ENCODE measurements at places on chromosomes 4 and X. TPM values are rescaled to one million over a fixed set of nuclear protein-coding genes. Genes with fewer than 3 reads are reported as not detected.

DNA sequence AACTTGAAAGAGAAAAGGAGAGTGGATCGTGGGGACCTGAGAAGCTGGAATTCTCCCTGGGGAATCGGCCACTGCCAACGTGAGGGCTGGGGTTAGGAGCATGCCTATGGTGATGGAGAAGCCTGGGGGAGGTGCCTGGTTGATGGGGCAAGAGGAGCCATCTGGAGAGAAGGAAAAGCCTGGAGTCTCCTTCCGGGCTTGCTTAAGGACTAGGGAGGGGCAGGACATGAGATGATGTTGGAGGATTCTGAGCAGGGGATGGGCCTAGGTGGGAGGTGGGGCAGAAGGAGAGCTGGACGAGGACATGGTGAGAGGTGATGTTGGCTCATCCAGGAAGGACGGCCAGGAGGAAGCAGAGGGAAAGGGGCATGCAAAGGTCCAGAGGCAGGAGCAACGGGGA is 35.0 kb upstream of the GYG2 start:
- peaks cover 4% of the 10 kb centered on the region for H3K36me3 ChIP-seq
- H3K27ac ChIP-seq: no peak overlapping the region
- H3K27me3 ChIP-seq: peaks cover 5% of the 10 kb centered on the region
- H3K4me1 ChIP-seq: no peaks in the 10 kb centered on the region

DNA sequence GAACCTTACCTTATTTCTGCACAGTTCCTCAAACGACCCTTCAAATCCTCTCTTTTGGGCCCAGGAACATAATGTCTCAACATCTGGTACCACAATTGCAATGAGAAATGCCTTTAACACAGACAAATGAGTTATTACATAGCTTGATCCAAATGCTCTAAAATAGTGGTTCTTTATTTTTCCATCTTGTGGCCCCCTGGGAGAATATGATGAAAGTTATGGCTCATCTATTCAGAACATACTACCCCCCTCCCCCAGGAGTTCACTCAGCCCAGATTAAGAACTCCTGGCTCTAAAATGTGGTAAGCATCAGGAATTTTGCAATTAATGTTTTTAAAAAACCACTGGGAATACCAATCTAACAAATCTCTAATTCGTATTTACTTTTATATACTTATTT is 23.9 kb upstream of the CENPU start:
- H3K4me1 ChIP-seq: peaks cover 12% of the 10 kb centered on the region
- no peak for DNase-seq
- H3K27ac ChIP-seq: no peak overlapping the region
- peaks cover 34% of the 10 kb centered on the region for H3K36me3 ChIP-seq
- peaks cover 2% of the 10 kb centered on the region for H3K27me3 ChIP-seq

GRCh38 chr4:144721994-144722393 is 76.0 kb downstream of the HHIP start:
- H3K27ac ChIP-seq: no peak overlapping the region
- peaks cover 1% of the 10 kb centered on the region for H3K27me3 ChIP-seq
- H3K36me3 ChIP-seq: no peaks in the 10 kb centered on the region
- no peak for DNase-seq
- H3K4me1 ChIP-seq: no peaks in the 10 kb centered on the region

GRCh38 chr4:161936625-161937550 is 226.9 kb downstream of the FSTL5 start:
- H3K27me3 ChIP-seq: no peaks in the 10 kb centered on the region
- H3K27ac ChIP-seq: no peak overlapping the region
- H3K4me1 ChIP-seq: no peaks in the 10 kb centered on the region
- H3K4me3 ChIP-seq: no peak overlapping the region
- DNase-seq: no peak
- H3K36me3 ChIP-seq: no peaks in the 10 kb centered on the region

- no peaks in the 10 kb centered on the region for H3K4me1 ChIP-seq
- H3K4me3 ChIP-seq: no peak overlapping the region
- DNase-seq: no peak
- H3K36me3 ChIP-seq: no peaks in the 10 kb centered on the region
- no peak overlapping the region for H3K27ac ChIP-seq
Observed at GRCh38 chr4:30989508-30989907, 269.3 kb downstream of the PCDH7 start.

- H3K36me3 ChIP-seq: no peaks in the 10 kb centered on the region
- no peaks in the 10 kb centered on the region for H3K4me1 ChIP-seq
- no peak for DNase-seq
- no peaks in the 10 kb centered on the region for H3K27me3 ChIP-seq
- no peak overlapping the region for H3K27ac ChIP-seq
Observed at GRCh38 chr4:119962631-119963030, 104.0 kb downstream of the MAD2L1 start.

DNA sequence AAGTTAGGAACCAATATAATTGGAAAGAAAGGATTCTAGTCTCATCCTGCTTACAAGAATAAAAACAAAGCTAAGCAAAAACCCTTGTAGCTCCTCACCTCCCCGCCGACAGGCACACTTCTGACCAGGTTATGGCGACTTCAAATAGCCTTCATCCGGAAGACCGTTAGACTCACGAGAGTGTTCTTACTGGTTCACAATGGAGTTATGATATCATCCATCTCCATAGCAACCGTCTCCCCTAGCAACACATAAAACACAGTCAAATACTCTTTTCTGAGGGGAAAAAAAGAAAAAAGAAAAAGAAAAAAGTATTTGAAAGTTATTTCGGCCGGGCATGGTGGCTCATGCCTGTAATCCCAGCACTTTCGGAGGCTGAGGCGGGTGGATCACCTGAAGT is at the start of gene IL13RA2:
TSS of gene IL13RA2 (minus strand) at position 162 of the 400 bp plus-strand sequence. CDS start 347 bp downstream, outside the sequence.
- no peak within 1 kb of the TSS for H3K27ac ChIP-seq
- H3K4me3 ChIP-seq: no peak within 1 kb of the TSS
- H3K27me3 ChIP-seq: peaks cover 10% of the 10 kb centered on the region
- H3K36me3 ChIP-seq: no peaks in the 10 kb centered on the region

DNA sequence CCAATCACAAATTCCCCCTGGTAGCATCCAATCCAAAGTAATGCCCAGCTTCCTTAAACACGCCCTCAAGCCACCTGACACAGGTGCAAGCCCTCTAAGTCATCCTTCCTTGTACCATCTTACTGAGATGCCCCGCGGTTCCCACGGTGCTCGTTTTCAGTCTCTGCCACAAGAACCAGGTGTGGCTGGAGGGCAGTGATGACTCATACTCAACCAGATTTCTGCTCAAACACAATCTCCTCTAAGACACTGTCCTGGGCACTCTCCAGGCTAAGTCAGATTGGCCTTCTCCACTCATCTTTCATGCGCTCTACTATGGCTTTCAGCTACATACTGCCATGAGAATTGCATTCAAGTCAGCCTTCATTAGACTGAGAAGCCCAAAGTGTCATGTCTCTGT is 3.5 kb downstream of the SH3KBP1 start:
- H3K36me3 ChIP-seq: no peaks in the 10 kb centered on the region
- peaks cover 19% of the 10 kb centered on the region for H3K27me3 ChIP-seq
- peak overlapping the region; percentile 61 for H3K4me3 ChIP-seq
- DNase-seq: no peak
- peaks cover 67% of the 10 kb centered on the region for H3K4me1 ChIP-seq

DNA sequence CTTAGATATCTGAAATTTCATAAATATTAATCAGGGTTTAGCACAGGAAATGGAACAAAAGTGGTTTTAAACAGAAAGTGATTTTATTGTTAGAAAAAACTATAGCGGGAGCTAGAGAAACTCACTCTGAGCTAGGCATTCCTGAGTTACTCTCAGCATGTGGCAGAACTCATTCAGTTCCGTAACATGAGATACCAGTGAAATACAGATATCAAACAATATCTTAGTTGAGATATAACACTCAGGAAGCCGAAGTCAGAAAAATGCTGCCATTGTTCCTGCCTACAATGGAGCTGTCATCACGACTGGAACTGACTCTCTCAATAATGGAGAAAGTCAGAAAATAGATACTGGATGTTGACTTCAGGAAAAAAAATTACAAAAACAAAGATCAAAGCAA is 1428.7 kb downstream of the PCDH18 start:
- no peaks in the 10 kb centered on the region for H3K36me3 ChIP-seq
- no peaks in the 10 kb centered on the region for H3K27me3 ChIP-seq
- no peak overlapping the region for H3K4me3 ChIP-seq
- no peak overlapping the region for H3K27ac ChIP-seq
- no peaks in the 10 kb centered on the region for H3K4me1 ChIP-seq
- DNase-seq: no peak

DNA sequence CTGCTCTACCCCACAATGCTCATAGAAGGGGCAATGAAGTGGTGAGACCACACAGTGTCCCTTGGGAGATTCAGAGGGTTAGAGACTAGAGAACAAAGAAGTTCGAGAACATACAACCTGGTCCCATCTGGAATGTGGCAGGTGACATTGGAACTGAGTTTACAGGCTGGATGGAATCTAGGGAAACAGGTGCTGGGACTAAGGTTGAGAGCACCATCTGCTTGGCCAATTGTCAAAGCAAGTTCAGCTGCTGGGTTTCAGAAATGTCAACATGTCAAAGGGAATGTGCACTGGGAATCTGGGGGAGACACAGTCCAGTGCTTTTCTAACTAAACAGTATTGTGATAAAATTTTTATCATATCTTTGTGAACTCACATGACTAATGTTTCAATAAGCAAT is 15.9 kb upstream of the FAM13A start:
- DNase-seq: no peak
- H3K4me1 ChIP-seq: no peaks in the 10 kb centered on the region
- peaks cover 2% of the 10 kb centered on the region for H3K27me3 ChIP-seq
- H3K4me3 ChIP-seq: no peak overlapping the region
- H3K27ac ChIP-seq: no peak overlapping the region

GRCh38 chr4:159977907-159978617 is 875.2 kb downstream of the RAPGEF2 start:
- no peak for DNase-seq
- H3K36me3 ChIP-seq: no peaks in the 10 kb centered on the region
- peaks cover 2% of the 10 kb centered on the region for H3K27me3 ChIP-seq
- no peak overlapping the region for H3K27ac ChIP-seq

- no peaks in the 10 kb centered on the region for H3K36me3 ChIP-seq
- no peak for DNase-seq
- H3K4me3 ChIP-seq: no peak overlapping the region
- H3K27ac ChIP-seq: no peak overlapping the region
- no peaks in the 10 kb centered on the region for H3K27me3 ChIP-seq
Observed at GRCh38 chr4:2795300-2795892, 2.5 kb downstream of the SH3BP2 start.

- H3K27ac ChIP-seq: no peak overlapping the region
- H3K4me3 ChIP-seq: no peak overlapping the region
- no peaks in the 10 kb centered on the region for H3K27me3 ChIP-seq
Observed at GRCh38 chr4:82948647-82949204, 48.2 kb downstream of the THAP9 start.

DNA sequence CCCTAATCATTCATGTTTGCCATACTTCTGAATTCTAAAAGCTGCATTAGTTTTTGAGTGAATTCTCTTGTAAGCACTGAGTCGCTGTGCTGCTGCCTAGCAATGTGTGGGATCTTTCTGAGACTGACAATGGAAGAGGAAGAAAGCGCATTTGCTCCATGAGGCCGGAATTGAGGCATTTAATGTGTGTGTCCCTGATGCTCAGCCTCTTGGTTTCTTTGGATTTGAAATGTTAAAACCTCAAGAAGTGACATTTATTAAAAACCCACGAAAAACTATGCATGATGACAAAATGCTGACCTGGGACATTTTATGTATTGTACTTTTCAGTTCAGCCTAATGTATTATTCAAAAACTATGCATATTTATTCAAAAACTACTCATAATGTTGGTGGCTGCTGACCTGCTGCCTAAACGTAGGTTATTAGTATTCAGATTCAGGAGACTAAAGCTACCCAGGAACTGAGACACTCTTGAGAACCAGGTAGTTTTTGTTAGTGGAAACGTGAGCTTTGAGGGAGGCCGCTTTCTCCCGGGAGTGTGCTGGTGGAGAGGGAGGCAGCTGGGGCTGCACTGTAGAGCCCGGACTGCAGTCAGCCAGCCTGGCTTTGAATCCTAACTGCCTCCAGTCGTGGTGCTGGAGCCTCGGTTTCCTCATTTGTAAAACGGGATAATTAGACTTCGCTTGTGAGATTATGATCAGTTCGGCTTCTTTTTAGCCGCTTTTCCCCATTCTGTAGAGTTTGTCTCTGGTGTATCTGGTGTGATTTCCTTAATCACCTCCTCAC is 11.3 kb downstream of the RGS12 start:
- peaks cover 34% of the 10 kb centered on the region for H3K4me1 ChIP-seq
- peak overlapping the region; percentile 73 for H3K4me3 ChIP-seq
- DNase-seq: no peak
- H3K36me3 ChIP-seq: no peaks in the 10 kb centered on the region

GRCh38 chrX:108811891-108812290 is 75.5 kb upstream of the IRS4 start:
- H3K4me1 ChIP-seq: no peaks in the 10 kb centered on the region
- no peaks in the 10 kb centered on the region for H3K36me3 ChIP-seq
- no peak for DNase-seq
- no peak overlapping the region for H3K4me3 ChIP-seq
- H3K27me3 ChIP-seq: peaks cover 2% of the 10 kb centered on the region

GRCh38 chr4:173181848-173182247 is 13.2 kb downstream of the GALNT7 start:
- H3K27me3 ChIP-seq: no peaks in the 10 kb centered on the region
- H3K4me1 ChIP-seq: peaks cover 12% of the 10 kb centered on the region
- H3K36me3 ChIP-seq: no peaks in the 10 kb centered on the region
- H3K4me3 ChIP-seq: no peak overlapping the region

- DNase-seq: no peak
- peaks cover 4% of the 10 kb centered on the region for H3K4me1 ChIP-seq
- H3K27me3 ChIP-seq: peaks cover 3% of the 10 kb centered on the region
- no peak overlapping the region for H3K4me3 ChIP-seq
- H3K27ac ChIP-seq: no peak overlapping the region
Observed at GRCh38 chr4:77025643-77026321, 50.0 kb downstream of the CCNI start.

The KDR gene
- not detected for polyA plus RNA-seq

The PGAM4 gene
- not detected for polyA plus RNA-seq

The ASMT gene
- not detected for polyA plus RNA-seq

The POF1B gene
- not detected for polyA plus RNA-seq

The CXCL13 gene
- polyA plus RNA-seq: not detected

The JADE3 gene
- 0.20 TPM for polyA plus RNA-seq

The PRR32 gene
- not detected for polyA plus RNA-seq

The MSANTD1 gene
- polyA plus RNA-seq: not detected

The CCSER1 gene
- polyA plus RNA-seq: 0.90 TPM

The MRFAP1 gene
- polyA plus RNA-seq: 174 TPM

Data from immature natural killer cell (primary cell).